ENCODE measurements at places on chromosomes 6 and 20.

GRCh38 chr6:168554472-168554871 is 113.5 kb downstream of the SMOC2 start:
- no peak for DNase-seq

DNA sequence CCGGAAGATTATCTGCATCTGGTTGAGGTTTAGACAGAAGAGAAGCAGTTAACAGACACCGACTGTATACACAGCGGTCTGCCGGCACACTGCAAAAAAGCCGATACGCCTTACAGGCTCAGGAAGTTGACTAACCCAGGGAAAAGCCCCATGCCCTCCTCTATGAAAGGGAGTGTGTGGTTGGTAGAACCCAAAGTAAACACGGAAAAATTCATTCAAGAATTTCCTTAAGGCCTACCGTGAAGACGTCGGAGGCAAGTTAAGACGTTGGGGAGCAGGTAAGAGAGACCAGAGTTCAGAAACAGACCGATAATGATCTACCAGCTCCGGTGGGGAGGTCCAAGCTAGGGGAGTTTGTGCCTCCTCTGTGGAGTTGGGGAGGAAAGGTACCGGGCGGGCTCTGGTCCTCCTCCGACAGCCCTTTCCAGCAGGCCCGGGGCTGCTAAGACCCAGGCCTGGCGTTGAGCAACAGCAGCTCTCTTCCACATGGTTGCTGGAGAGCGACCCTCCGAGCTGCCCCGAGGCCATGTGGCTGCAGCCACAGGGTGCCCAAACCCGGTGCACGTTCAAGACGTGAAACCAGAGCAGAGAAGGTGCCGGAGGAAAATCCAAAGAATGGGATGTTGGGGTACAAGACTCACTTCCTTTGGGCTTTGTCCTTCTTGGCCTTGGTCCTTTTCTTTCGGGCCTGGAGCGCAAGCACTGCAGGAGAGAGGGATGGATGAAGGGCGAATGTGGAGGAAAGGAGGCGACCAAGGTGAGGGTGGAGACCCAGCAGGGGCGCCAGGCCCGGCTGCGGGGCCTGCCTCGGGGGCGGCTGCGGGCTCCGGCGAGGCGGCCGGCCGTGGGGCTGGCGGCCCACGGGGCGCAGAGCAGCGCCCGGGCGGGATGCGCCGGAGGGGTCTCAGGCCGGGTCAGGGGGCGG is 809 bp downstream of the SRPK1 start:
- peak; percentile 61 for DNase-seq

GRCh38 chr6:101302593-101302992 is 90.9 kb upstream of the GRIK2 start:
- DNase-seq = peak; percentile 13

DNA sequence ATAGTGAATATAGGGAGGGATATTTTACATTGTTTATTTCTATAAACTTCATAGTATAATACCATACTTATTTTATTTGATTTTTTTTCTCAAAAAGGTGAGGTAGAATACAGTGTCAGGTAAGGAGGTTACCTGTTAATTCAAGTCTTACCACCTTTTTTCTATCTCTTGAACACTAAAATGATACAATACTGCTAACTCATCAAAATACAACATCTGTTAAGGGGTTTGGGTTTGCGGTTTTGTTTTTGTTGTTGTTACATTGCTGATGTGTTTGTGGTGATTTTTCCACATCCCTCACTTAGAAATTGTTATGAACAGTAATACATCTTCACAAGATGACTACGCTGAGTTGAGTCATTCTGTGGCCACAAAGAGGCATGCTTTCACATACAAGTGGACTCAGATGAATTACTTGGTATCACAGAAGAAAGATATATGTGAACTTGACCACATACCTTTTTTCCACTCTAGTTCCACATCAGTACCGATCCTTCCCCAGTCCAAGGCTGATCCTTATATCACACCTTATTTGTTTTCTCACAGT is 139.4 kb upstream of the ID4 start:
- DNase-seq = no peak

DNA sequence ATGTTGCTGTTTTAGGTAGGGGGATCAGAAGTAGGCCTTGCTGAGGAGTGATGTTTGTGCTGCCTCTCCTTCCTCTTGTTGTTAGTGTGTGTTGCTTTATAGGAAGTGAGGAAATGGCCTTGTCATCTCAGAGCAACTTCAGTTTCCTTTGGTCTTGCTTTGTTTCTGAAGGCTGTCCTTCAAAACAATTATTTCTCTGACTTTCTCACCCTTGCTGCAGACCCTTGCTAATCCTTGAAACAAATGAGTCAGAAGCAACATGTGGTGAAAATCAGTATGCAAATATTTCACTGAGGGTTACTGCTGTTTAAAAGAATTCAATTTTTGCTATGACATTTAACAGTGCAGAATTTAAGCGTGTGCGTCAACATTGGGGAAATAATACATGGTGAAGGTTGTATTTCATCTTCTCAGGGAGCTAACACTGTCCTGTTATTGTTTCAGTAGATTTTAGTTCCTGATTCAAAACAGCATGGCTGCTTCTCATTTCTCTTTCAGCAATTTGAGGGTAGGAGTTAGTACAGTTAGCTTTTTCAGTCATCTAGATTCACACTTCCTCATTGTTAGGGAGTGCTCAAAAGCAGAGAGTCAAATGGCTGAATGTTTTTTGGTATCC is 13.8 kb downstream of the RNF144B start:
- no peak for DNase-seq

Data from RWPE1 (cell line).